ENCODE measurements at places on chromosomes 13 and 19. TPM values are rescaled to one million over a fixed set of nuclear protein-coding genes. Genes with fewer than 3 reads are reported as not detected.

GRCh38 chr13:23871616-23872220 lies 17.5 kb downstream of the MIPEP start:
- no peak overlapping the region for H3K4me3 ChIP-seq
- DNase-seq = no peak
- peaks cover 7% of the 10 kb centered on the region for H3K4me1 ChIP-seq
- no peaks in the 10 kb centered on the region for H3K36me3 ChIP-seq

DNA sequence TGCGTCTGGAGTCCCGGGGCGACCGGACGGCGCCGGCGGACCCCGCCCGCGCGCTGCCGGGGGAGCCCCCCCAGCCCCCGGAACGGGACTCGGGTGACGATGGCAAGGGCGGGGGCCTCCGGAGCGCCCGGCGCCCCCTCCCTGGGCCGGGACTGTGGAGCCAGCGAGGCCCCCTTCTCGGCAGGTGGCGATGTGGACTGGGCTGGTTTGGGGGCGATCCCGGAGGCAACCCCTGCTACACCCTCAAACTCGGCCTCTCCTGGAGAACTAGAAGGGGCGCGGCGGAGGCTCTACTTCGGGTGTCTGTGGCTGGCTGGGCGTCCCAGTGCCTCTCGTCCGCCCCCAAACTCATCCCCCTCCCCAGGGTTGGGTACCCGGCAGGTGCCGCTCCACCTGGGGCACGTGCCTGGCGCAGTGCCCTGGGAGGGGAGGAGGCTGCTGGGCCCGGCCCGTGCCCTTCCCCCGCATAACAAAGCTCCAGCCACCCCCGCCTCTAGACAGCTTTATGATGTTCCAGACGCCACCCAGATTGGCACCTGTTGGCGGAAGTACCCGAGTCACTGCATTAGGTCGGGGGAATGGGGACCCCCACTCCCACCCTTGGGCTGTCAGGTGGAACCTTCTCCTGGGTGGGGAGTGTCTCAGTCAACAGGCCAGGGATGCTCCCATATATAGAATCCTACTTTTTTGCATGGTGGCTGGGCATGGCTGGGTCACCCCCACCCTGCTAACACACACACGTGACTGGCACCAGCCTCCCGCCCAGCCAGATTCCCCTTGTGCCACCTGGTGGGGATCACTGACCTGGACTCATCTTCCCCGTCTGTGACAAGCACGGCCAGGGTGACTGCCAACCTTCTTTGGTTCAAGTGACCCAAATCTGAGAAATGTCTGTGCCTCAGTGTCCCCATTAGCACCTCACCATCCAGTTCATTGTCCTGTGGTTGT lies 722 bp downstream of the PKN1 start:
- H3K4me1 ChIP-seq = peaks cover 42% of the 10 kb centered on the region
- no peaks in the 10 kb centered on the region for H3K36me3 ChIP-seq
- H3K27me3 ChIP-seq = no peaks in the 10 kb centered on the region
- DNase-seq = no peak
- peak overlapping the region; percentile 91 for H3K27ac ChIP-seq

The ZNF560 gene
- total RNA-seq = 0.49 TPM

- peak overlapping the region; percentile 79 for H3K27ac ChIP-seq
- no peak for DNase-seq
- no peaks in the 10 kb centered on the region for H3K27me3 ChIP-seq
- no peaks in the 10 kb centered on the region for H3K36me3 ChIP-seq
- no peak overlapping the region for H3K4me3 ChIP-seq
These were observed 46.8 kb downstream of the LATS2 start for GRCh38 chr13:21014502-21015170.

DNA sequence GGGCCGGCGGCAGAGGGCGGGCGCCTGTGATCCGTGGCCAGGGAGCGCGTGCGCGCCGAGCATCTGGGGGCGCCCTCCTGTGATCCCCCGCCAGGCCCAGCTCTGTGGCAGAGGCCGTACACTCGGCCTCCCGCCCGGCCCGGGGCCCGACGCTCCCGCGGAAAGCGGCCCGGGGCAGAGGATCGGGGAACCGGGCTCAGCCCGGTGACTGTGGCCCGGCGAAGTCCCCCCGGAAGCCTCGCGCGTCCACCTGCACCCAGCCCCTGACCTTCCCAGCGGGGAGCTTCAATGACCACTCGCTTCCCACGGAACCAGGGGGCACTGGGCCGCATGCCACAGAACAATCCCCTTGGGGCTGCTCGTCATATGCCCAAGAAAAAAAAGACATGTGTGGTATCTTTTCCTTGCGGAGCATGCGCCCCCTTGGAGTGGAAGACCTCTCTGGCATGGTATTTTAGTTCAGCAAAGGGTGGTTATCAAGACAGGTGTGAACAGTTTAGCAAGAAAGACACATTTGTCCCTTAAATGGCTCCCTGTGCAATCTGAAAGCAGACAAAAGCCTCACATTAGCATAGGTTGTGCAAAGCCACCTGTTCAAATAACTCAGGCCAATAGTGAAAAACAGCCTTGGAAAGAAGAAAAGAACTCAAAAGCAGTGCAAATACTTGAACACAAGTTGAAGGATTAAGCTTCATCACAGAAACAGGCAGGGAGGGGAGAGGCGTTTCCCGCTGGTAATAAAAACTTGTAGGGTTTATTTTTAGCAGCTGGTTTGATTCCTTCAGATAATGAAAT lies 290.9 kb upstream of the SOX21 start:
- H3K4me3 ChIP-seq = no peak overlapping the region
- no peaks in the 10 kb centered on the region for H3K36me3 ChIP-seq
- no peaks in the 10 kb centered on the region for H3K27me3 ChIP-seq
- DNase-seq = no peak
- H3K27ac ChIP-seq = no peak overlapping the region
- peaks cover 14% of the 10 kb centered on the region for H3K4me1 ChIP-seq

The IFT88 gene
- 6.9 TPM for total RNA-seq

GRCh38 chr19:36103842-36104552 lies 6.9 kb upstream of the OVOL3 start:
- H3K4me3 ChIP-seq = no peak overlapping the region
- H3K27me3 ChIP-seq = no peaks in the 10 kb centered on the region
- H3K4me1 ChIP-seq = peaks cover 14% of the 10 kb centered on the region
- H3K27ac ChIP-seq = no peak overlapping the region

DNA sequence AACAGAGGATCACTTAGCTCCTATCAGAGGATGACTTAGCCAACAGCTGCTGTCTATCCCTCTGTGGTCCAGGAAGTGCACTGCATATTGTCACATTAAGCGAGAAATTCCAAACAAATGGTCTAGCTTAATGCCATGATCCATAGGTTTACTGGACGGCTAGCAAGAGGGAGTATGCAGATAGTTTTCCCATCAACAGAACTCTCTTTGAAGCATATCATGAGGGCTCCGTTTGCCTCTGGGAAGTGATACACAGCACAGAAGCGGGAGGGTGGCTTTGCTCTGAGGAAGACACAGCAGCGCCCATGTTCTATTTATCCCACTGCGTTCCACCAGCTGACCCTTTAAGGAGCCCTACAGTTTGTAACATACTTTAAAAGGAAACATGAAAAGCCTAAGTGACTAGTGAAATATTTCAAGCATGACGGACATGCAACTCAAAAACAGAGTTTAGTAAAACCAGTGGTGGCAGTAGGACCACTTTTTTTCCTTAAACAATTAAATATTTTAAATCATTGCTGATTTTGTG lies 52.7 kb downstream of the COL4A1 start:
- peak overlapping the region; percentile 53 for H3K27ac ChIP-seq
- no peaks in the 10 kb centered on the region for H3K36me3 ChIP-seq
- H3K27me3 ChIP-seq = no peaks in the 10 kb centered on the region

- no peaks in the 10 kb centered on the region for H3K27me3 ChIP-seq
- no peak overlapping the region for H3K4me3 ChIP-seq
- no peaks in the 10 kb centered on the region for H3K36me3 ChIP-seq
- DNase-seq = no peak
- no peak overlapping the region for H3K27ac ChIP-seq
These were observed 27.4 kb upstream of the CYP4F8 start for GRCh38 chr19:15587663-15588062.

- no peaks in the 10 kb centered on the region for H3K27me3 ChIP-seq
- no peak overlapping the region for H3K4me3 ChIP-seq
- H3K4me1 ChIP-seq = peaks cover 4% of the 10 kb centered on the region
- no peak for DNase-seq
These were observed 625.7 kb upstream of the PCDH9 start for GRCh38 chr13:67855741-67856238.

- H3K36me3 ChIP-seq = peaks cover 23% of the 10 kb centered on the region
- H3K4me1 ChIP-seq = peaks cover 46% of the 10 kb centered on the region
- no peak for DNase-seq
- H3K27me3 ChIP-seq = no peaks in the 10 kb centered on the region
- peak overlapping the region; percentile 100 for H3K27ac ChIP-seq
These were observed 1.7 kb upstream of the PLEKHG2 start for GRCh38 chr19:39410831-39411080.

The IGFL2 gene
- total RNA-seq = not detected

DNA sequence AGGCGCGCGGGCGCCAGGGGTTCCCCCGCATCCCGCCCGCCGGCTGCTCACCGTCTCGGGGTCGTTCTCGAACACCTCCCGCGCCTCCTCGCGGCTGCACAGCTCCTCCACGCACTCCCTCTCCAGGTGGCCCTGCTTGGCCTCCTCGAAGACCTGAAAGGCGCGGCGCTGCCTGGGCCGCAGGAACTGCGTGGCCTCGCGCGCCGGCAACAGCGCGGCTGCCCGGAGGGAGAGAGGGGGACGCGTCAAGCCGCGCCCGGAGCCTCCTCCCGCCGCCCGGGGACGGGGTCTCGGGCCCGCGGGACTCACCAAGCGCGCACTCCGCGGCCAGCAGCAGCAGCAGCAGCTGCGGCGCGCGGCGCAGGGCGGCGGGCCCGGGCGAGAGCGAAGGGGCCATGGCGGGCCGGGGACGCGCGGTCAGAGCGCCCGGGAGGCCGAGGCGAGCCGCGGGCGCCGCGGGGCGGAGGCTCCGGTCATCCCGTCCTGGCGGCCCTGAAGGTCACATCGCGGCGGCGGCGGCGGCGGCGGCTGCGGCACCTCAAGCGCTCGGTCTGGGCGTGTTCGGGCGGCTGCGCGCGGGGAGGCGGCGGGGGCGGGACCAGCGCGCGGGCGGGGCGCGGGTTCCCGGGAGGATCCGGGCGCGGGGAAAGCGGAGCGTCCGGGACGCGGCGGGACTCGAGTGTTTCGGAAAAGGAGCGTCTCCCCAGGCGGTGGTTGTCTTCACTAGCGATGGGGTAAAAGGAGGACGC lies at the start of gene GAS6:
Gene GAS6, minus strand, starts transcription at position 553 of the 749 bp plus-strand sequence. Its CDS starts 156 bp downstream, at position 397.
- peaks cover 39% of the 10 kb centered on the region for H3K4me1 ChIP-seq
- H3K27me3 ChIP-seq = no peaks in the 10 kb centered on the region
- DNase-seq = no peak
- peak within 1 kb of the TSS; percentile 95 for H3K27ac ChIP-seq
- H3K4me3 ChIP-seq = peak within 1 kb of the TSS; percentile 98

- H3K27ac ChIP-seq = no peak overlapping the region
- no peaks in the 10 kb centered on the region for H3K36me3 ChIP-seq
- H3K4me3 ChIP-seq = no peak overlapping the region
- DNase-seq = peak; percentile 20
These were observed 911.0 kb downstream of the UQCRFS1 start for GRCh38 chr19:28301961-28302360.

GRCh38 chr19:46607448-46607841 lies 6.3 kb downstream of the CALM3 start:
- DNase-seq = no peak
- no peak overlapping the region for H3K4me3 ChIP-seq
- peaks cover 44% of the 10 kb centered on the region for H3K4me1 ChIP-seq
- no peak overlapping the region for H3K27ac ChIP-seq

The FBXO46 gene
- 23.8 TPM for total RNA-seq

GRCh38 chr19:7590256-7590655 lies 5.4 kb upstream of the CAMSAP3 start:
- H3K36me3 ChIP-seq = no peaks in the 10 kb centered on the region
- H3K4me1 ChIP-seq = peaks cover 6% of the 10 kb centered on the region
- no peak overlapping the region for H3K27ac ChIP-seq
- no peak overlapping the region for H3K4me3 ChIP-seq

GRCh38 chr19:55116232-55116858 lies 1.1 kb downstream of the PPP1R12C start:
- no peaks in the 10 kb centered on the region for H3K27me3 ChIP-seq
- peak overlapping the region; percentile 85 for H3K4me3 ChIP-seq
- H3K4me1 ChIP-seq = peaks cover 67% of the 10 kb centered on the region

The LHFPL6 gene
- total RNA-seq = 54.8 TPM

GRCh38 chr19:8487137-8487851 lies 15.1 kb downstream of the PRAM1 start:
- peaks cover 57% of the 10 kb centered on the region for H3K36me3 ChIP-seq
- no peak overlapping the region for H3K4me3 ChIP-seq
- H3K27me3 ChIP-seq = no peaks in the 10 kb centered on the region
- peak overlapping the region; percentile 24 for H3K27ac ChIP-seq
- no peak for DNase-seq
